ENCODE measurements at places on chromosomes 11 and 22.

- DNase-seq, result peak; percentile 47
Observed at GRCh38 chr11:71170624-71171423, 81.6 kb downstream of the SHANK2 start.

GRCh38 chr11:72863916-72864315, 49.7 kb downstream of the ATG16L2 start:
- no peak for DNase-seq

DNA sequence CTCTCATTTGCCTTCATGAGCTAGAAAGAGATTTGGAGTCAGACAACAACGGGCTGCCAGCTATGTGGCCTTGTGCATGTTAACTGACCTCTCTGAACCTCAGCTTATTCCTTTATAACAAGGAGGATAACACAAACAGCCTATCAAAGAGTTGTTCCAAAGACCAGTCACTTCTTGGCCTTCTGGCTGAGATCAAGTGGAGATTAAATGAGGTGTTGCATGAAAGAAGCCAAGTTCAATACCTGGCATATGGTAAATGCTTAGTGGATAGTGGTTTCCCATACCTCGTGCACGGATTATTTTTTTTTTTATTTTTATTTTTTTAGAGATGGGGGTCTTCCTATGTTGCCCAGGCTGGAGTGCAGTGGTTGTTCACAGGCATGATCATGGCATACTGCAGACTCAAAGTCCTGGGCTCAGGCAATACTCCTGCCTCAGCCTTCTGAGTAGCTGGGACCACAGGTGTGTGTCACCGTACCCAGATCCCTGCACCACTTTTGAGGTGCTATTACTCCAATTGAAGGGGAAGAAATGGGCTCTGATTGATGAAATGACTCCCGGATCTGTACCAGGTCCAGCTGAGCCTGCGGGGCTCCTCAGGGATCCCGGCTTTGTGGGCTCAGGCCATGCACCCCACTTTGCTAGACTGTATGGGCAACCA, 4.9 kb downstream of the LGALS1 start:
- no peak for DNase-seq

- DNase-seq, result no peak
Observed at GRCh38 chr11:3838504-3838903, 2.3 kb downstream of the RHOG start.

GRCh38 chr11:109612496-109612895, 190.5 kb downstream of the C11orf87 start:
- DNase-seq, result no peak

DNA sequence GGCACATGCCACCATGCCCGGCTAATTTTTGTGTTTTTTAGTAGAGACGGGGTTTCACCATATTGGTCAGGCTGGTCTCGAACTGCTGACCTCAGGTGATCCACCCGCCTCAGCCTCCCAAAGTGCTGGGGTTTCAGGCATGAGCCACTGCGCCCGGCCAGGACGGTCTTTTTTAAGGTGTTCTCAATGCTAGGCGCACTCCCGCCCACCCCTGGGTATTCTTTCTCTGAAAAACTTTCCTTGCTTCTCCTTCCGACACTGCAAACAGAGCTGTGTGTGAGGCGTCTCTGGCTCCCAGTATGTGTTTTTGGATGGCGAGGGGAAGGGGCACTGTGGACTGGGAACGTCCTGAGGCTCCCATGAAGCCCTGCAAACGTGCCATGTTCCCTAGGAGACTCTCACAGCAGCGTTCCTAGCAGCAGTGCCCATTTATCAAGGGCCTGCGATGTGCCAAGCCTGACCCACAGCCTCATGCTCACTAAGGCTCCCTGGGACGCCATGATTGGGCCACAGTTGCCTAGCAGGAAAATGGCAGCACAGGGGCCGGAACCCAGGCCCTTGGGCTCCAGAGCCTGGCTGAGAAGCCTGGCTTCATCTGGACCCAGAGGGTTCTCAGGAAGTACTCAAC, 2.4 kb upstream of the RASL10A start:
- DNase-seq, result no peak

- DNase-seq, result no peak
Observed at GRCh38 chr11:61682906-61683675, 2.9 kb downstream of the DAGLA start.

- no peak for DNase-seq
Observed at GRCh38 chr11:123231777-123232176, 36.7 kb upstream of the CLMP start.

DNA sequence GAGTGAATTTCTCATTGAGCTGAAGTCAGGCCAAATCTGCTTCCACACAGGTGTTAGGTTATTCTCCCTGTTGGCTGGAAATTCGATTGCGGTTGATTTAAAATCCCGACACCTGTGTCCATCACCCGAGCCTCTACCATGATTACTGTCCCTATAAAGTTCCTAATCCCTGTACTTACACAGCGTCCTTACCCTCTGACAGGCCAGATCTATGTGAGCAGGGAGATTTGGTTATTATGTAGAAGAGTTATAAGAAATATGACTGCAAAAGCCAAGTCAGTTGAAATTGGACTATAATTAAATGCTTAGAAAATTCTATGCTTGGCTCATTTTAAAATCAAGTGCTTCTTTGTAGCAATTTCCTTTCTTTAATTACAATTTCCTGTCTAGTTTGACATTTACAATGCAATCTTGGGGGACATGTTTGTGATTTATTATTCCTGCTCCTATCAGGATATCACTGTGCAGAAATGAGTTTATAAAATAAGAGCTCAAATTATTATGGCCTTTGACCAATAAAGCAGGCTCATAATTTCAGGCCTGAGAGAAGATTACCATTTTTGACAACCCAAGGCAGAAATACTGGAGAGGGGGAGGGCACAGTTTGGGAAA, 32.5 kb upstream of the LMO1 start:
- DNase-seq, result no peak

DNA sequence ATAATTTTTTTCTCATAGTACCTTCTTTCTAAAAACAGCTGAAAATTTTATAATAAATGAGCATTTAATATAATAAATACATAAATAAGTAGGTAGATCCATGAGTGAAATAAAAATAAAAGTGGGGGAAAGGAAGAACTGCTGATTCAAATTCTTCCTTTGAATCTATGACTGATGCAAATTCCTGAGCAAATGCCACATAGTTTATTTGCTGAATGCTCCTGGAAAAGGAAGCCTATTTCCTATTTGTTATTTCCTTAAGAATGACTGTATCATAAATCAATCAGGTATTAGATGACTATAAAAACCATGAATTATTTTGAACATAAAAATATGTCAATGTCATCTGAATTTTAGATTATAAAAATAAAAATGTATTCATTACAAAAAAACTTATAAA, 16.6 kb downstream of the BTBD10 start:
- no peak for DNase-seq

GRCh38 chr11:61446211-61446651, 16.3 kb downstream of the SDHAF2 start:
- DNase-seq, result peak; percentile 90

DNA sequence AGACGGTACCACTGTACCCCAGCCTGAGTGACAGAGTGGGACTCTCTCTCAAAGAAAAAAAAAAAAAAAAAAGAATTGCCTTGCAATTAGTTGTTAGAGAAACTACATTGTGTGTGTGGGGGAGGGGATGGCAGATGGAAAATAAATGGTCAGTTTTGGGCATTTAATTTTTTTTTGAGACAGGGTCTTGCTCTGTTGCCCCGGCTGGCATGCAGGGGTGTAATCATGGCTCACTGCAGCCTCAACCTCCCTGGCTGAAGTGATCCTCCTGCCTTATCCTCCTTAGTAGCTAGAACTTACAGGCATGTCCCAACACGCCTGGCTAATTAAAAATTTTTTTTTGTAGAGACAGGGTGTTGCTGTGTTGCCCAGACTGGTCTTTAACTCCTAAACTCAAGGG, 36.4 kb downstream of the WEE1 start:
- no peak for DNase-seq

- no peak for DNase-seq
Observed at GRCh38 chr11:88511006-88511405, 173.5 kb upstream of the CTSC start.

GRCh38 chr11:83726316-83726715, 440.1 kb upstream of the CCDC90B start:
- no peak for DNase-seq
